Kidney epithelial cell (primary cell): ENCODE measurements at places on chromosomes 7 and 10. TPM values are rescaled to one million over a fixed set of nuclear protein-coding genes. Genes with fewer than 3 reads are reported as not detected.

The KAZALD1 gene
- total RNA-seq, result 2.0 and 4.8 TPM in 2 replicates

- DNase-seq, result no peak
Measured at GRCh38 chr10:28147706-28148105, 148.8 kb upstream of the ODAD2 start.

The MACROH2A2 gene
- 72.4 and 77.9 TPM in 2 replicates for total RNA-seq

GRCh38 chr10:77622889-77623291, 14.7 kb downstream of the KCNMA1 start:
- no peak for DNase-seq

The CFAP58 gene
- total RNA-seq, result 0.75 TPM in 2 replicates

GRCh38 chr7:132901241-132901640, 180.6 kb downstream of the CHCHD3 start:
- DNase-seq, result no peak

The TRIM73 gene
- 0.48 TPM in 1 of 2 replicates, not detected in the other for total RNA-seq

GRCh38 chr7:30681815-30682211, 443 bp downstream of the CRHR2 start:
- no peak for DNase-seq

- no peak for DNase-seq
Measured at GRCh38 chr7:55413442-55413841, 48.3 kb downstream of the LANCL2 start.

DNA sequence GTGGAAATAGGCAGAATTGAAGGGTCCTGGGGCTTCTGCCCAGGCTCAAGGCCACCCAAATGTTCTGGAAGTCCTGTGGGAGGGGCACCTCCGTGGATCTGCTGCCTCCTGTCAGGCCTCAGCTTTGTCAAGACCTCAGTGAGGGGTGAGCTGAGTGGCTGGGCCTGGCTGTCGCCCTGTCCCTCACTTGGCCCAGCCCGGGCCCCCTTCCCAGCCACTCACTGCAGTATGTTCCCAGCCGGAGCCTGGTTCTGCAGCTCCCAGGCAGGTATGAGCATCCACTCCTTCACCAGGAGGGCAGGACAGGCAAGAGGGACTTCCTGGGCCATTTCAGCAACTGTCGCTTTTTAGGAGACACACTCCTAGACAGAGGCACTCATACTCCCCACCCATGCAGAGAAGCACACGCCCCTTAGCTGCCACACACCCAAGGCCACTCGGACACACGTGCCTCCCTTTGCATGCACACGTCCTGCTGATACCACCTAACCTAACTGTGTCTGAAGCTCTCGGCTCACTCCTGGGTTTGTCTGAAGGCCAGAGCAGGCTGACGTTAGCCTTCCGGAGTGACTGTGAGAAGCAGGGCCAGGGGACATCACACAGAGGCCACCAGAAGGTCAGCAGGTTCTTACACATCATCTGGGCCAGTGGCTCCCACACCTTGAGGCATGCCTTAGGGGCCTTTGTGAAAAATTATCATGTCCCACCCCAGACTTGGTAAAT, 72.2 kb upstream of the COL13A1 start:
- DNase-seq, result no peak

DNA sequence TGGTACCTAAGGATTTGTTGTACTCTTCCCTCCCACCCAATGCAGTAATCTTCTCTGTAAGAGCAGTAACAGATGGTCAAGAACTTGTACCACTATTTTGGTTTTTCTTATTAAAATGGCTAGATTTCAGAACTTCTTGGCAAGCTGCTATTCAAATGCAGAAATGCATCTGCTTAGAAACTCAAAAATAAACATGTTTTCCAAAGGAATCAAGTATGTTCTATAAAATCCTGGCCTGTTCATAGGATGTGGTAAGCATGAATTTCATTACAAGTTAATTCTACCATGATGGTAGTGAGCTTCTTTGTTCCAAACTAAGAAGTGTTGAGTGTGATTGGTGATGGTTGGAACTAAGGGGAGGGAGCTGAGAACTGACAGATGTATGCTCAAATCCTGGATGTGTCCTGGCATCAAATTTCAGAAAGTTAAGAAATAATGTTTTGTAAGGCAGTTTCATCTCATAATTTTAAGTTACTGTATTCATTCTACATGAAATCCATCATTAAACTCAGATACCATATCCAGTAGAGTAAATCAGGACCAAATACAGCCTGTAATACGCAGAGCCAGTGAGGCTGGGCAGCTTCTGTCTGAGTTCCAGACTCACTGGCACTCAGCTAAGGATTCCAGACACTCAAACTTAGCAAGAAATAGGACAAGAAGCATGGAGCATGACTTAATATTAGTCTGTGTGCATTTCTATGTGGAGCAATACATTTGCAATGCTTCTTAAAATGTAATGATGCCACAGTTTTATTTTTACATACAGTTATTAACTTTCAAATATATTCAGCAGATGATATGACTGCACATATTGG, 119.6 kb downstream of the TES start:
- DNase-seq, result no peak

GRCh38 chr7:75920431-75921161, 5.6 kb downstream of the POR start:
- DNase-seq, result no peak

- DNase-seq, result no peak
Measured at GRCh38 chr10:53209944-53210611, 437.5 kb upstream of the MBL2 start.

DNA sequence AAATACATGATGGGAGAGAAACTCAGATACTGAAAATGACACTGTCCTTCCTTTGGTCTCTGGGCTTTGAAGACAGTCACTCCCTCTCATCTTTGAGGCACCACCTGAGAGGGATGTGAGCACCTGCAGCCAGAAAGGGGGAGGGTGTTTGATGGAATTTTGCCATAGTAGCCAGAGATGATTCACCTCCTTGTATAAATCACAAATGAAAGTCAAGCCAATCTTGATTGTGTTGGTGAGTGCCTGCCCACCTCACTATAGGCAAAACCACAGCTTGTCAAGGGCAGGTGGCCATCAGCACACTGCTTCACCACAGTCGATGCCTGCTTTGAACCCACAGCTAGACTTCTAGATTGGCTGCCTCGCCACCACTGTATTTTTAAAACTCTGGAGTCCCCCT, 48.2 kb downstream of the PON1 start:
- no peak for DNase-seq

GRCh38 chr7:99393355-99394187, 14.8 kb downstream of the PDAP1 start:
- DNase-seq, result no peak

DNA sequence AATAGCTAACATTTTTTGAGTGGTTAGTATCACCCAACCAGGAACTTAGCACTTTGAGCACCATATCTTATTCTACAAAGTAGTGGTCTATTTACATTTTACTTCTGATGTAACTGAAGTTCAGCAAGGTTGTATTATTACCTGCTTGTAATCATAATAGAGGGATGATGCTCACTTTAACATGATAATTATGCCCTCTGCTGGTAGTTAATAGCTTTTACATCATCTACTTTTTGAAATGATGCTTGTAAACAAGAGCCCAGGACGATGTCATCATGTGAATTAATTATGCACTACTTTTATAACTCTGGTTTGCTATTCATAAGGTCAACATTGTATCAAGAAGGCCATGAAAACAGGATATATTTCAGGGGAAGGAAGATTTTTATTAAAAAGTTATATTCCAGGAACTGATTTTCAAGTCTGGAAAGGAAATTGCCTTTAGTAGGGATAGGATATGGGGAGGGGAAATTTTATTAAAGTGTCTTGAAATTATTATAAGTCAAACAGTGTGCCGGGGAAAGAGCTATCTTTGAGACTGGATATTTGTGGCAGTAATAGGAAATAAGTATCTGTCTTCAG, 80.3 kb upstream of the SCIN start:
- no peak for DNase-seq

DNA sequence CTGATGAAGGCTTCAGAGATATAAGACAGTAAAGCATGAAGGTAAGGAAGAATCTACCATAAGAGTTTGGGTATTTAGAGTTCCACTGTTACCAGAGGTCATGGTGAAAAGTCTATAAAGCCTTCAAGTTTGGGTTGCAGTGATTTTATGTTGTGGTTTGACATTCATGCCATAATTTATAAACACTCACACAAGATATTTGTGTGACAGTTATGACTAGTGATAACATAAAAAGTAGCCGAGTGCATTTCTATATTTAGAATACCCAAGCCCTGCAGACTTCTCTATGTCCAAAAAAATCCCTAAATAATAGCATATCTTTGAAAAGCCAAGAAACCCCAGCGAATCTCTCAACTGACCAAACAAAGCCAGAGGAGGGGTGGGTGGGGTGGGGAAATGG, 229.9 kb downstream of the CXCL12 start:
- DNase-seq, result no peak

GRCh38 chr7:48259463-48260280, 88.4 kb downstream of the ABCA13 start:
- DNase-seq, result no peak

- no peak for DNase-seq
Measured at GRCh38 chr7:111239437-111239836, 148.5 kb downstream of the LRRN3 start.

The PALD1 gene
- 3.4 and 3.9 TPM in 2 replicates for total RNA-seq

DNA sequence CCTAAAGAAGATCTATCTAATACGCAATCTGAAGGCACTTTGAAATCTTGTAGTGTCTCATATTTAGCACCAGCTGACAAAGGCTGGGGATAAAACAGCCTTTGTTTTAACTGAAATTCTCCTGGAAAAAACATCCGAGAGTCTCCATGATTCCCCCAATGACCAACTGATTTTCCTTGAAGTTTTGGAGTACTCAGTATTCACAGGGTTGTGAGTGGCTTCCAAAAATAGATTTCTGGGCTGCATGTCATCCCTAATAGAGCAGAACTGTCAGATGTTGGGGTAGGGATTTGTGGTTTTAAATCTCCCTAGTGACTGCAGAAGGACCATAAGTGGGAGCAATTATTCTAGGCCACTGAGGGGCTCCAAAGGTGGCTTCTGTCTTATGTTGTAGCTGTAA, 206.4 kb downstream of the TAX1BP1 start:
- DNase-seq, result no peak

GRCh38 chr10:123136806-123137642, 1.3 kb downstream of the HMX3 start:
- DNase-seq, result no peak

- no peak for DNase-seq
Measured at GRCh38 chr7:140657891-140658290, 14.9 kb upstream of the ADCK2 start.

The TMEM176A gene
- 13.3 and 18.9 TPM in 2 replicates for total RNA-seq
